ENCODE measurements at places on chromosomes 1 and 21.

DNA sequence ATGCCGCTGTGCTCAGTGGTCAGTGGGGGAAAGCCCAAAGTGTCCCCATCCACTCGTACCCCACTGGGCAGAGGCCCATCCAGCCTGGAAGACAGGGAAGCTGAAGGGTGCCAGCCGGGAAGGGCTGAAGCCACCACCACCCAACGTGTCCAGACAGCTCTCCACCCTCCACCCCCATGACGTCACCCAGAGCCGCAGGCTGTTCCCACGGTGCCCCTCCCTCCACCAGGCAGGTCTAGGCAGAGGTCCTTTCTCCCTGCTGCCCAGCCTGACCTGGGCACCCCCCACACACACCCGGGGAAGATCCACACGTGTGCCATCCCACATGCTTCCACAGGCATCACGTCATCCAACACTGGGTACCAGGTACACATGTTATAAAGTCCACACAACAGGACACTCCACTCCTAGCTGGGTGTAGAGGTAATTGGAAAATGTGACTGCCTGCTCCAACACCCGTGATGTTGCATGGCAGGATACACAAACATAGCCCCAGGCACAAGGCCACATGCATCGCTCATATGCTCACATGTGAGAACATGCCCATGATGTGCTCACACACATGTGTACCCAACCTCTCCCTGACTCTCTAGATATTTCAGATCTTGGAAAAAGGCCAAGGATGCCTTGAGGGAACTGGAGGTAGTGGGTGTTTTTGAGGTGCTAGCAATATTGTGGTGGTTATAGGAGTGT lies 5.1 kb upstream of the ARHGAP30 start:
- DNase-seq = no peak

- no peak for DNase-seq
Observed at GRCh38 chr1:76418531-76418930, 344.0 kb downstream of the ST6GALNAC3 start.

- no peak for DNase-seq
Observed at GRCh38 chr1:85599076-85599491, 18.5 kb downstream of the CCN1 start.

GRCh38 chr1:225949041-225949440 lies 8.0 kb upstream of the LEFTY2 start:
- no peak for DNase-seq

GRCh38 chr21:27580276-27580675 lies 613.4 kb upstream of the ADAMTS5 start:
- DNase-seq = no peak

All from CD14-positive monocyte (primary cell).